Fibroblast of skin of right quadriceps (primary cell): ENCODE measurements at places on chromosomes 12 and 14.

GRCh38 chr14:64195199-64195598 lies 99.0 kb downstream of the ESR2 start:
- no peak for DNase-seq

DNA sequence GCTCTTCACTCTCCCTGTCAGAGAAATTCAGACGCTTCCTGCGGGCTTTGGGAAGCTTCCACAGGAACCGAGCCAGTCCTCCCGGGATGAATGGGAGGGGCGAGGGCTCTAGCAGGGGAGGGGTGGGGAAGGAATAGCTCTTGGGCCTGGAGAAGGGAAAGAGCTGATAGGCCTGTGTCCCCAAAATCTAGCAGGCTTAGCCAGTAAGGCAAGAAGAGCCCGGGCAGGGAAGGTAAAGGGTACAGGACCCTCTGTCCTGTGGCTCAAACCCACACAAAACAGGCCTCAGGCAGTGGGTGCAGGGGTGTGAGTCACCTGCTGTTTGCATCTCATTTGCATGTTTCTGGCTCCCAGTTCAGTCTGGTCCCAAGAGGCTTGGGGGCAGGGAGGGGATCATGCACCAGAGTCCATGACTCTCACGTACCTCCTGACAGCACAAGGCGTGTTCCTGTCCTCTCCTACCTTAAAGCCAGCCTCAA lies 8.7 kb upstream of the SMUG1 start:
- DNase-seq: peak; percentile 79

- DNase-seq: no peak
These were observed 7.5 kb downstream of the PTGR2 start for GRCh38 chr14:73859145-73859544.

DNA sequence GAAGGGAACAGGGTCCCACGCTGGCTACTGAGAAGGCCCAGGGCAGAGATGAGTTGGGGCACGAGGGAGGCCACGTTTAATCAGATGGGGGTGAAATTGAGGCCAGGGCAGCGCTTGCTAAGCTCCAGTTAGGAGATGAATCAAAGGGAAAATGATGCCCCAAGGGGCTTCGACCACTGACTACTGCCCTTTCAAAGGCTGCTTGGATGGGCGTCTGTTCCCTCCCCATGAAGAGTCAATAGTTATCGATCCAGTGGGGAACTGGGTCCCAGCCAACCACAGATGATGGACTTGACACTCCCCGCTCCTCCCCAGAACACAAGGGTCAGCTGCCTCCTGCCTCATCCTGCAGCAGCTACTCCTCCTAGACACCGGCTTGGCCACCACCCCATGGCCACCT lies 55.6 kb downstream of the ESRRB start:
- no peak for DNase-seq

DNA sequence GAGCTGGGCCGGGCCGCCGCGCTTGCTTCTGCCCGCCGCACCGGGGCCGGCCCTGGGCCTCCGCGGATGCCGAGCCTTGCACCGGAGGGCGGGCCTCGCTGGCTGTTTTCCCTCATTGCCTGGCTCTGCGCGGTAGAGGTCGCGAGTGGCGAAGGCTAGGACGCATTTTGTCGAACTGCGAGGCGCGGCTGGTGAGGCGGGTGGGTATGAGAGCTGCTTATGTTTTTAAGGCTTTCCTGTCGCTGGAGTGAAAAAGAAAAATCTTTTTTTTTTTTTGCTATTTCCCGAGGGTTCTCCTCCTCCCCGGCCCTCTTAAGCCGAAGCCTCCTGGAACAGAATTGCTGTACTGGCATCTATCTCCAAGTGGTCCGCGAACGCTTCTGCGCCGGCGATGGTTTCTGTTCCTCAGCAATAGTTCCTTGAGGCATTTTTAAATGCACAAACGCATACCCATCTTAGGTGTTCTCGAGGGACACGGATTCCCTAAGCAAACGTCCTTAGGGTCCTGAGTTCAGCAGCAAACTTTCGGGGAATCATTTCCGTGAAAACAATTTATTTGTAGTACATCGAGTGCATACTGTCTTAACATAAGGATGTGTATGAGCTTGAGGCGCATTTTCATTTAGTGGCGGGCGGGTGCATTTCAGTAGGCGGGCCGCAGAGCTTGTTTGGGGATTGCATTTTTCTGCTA lies 631 bp downstream of the RESF1 start:
- peak; percentile 53 for DNase-seq

DNA sequence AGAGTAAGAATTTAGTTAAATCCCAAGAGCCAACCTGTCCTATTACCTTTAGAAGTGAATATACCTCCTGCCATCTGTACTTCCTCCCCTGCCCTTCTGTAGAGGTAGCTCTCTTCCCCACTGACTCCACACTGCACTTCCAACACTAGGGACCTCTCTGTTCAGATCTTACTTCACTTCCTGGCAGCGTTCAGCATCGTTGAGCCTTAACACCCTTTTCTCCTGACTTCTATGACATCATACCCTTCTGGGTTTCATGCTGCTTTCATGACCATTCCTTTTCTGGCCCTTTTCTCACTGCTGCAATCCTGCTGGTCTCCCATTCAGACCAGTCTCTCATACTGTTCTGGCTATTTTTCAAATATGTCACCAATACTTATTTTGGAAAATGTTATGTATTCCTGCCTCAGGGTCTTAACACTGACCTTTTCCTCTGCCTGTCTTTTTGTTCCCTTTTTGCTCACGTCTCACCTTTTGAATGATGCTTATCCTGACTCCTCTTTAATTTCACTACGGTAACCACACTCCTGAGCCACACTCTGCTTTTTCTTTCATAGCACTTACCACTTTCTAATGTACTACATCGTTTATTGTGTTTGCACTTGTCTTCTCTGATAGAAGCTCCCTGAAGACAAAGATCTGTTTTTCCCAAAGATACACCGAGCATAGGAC lies 67.6 kb downstream of the PLEKHA5 start:
- peak; percentile 6 for DNase-seq

- no peak for DNase-seq
These were observed 12.7 kb downstream of the JAG2 start for GRCh38 chr14:105155681-105156413.

GRCh38 chr12:127235761-127236160 lies 1031.2 kb upstream of the TMEM132C start:
- no peak for DNase-seq
